Activated T-helper 9 cell treated with anti-CD3 and anti-CD28 coated beads, Interleukin-2, amount 50 U/mL, for 16 hours (primary cell): ENCODE measurements at places on chromosomes 5 and 9.

GRCh38 chr5:180718810-180719453, 20.9 kb downstream of the OR2Y1 start:
- no peak for DNase-seq

GRCh38 chr5:177494346-177495195, 2.8 kb downstream of the PDLIM7 start:
- no peak for DNase-seq

- no peak for DNase-seq
These were observed 943.1 kb upstream of the WWC1 start for GRCh38 chr5:167348251-167348926.

DNA sequence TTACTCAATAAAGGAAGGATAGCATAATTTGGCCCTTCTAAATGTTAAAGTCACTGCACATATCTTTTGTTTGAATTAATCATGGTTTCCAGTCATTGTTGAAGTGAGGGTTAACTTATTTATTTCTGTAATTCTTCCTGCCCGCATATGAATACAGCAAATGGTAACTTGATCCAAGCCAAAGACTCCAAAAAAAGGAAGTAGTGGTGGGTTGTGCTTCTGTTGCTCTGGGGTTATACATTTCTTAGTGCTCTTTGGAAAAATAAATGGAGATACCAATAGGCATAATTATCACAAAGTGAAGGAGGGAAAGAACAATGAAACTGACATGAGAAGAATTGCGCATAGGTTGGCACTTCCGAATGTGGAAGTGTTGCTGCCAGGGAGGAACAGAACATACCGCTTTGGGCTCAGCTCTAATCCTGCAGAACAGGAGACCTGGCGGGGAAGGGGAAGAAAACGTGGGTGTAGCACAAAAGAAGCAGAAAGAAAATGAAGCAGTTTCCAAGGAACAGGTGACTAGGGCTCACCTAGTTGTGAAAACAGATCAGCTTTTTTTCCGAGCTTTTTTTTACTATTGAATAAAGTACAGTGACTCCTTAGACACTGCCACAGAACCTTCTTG, 69.7 kb upstream of the TAF11L2 start:
- no peak for DNase-seq

DNA sequence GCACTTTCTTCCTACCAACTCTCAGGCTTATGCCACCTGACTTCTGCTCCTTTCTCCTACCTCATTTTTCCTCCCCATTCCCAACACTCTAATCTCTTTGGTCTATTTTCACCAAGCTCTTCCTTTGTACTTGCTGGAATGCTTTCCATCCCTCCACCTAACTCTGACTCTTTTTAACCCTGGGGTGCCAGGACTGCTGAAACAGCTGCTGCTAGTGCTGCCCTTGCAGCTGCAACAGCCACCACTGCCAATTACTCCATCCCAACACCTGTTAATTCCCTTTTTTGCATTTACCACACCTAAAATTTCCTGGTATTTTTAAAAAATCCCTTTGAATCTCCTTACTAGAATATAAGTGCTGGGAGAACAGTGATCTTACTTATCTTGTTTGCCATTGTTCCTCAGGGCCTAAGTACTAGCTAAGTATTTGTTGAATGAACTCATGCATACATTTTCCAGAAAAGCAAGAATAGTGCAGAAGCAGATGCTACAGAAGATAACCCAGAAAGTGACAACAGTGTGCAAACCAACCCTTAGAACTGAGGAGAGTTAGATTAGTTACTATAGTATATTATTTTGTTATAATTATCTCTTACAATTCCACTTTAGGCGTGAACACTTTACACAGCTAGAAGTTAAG, 11.5 kb downstream of the NADK2 start:
- DNase-seq = no peak

GRCh38 chr5:98530224-98530623, 243.2 kb upstream of the RGMB start:
- no peak for DNase-seq

GRCh38 chr5:123763201-123763600, 251.2 kb downstream of the CSNK1G3 start:
- no peak for DNase-seq

- DNase-seq = no peak
These were observed 2.9 kb downstream of the UNC13B start for GRCh38 chr9:35164711-35165110.

- no peak for DNase-seq
These were observed 146.1 kb downstream of the PBX3 start for GRCh38 chr9:125893277-125893676.

- DNase-seq = no peak
These were observed 69.4 kb downstream of the LMX1B start for GRCh38 chr9:126682928-126683697.

DNA sequence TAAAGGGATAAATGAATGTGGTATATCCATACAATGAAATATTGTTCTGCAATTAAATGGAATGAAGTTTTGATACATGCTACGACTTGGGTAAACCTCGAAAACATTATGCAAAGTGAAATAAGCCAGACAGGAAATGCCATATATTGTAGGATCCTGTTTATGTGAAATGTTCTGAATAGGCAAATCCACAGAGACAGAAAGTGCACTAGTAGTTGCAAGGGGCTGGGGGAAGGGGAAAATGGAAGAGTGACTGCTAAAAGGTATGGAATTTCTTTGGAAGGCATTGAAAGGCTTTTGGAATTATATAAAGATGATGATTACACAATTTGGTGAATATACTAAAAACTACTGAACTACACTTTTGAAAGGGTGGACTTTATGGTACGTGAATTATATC, 97.0 kb downstream of the FOXD1 start:
- no peak for DNase-seq

- DNase-seq = no peak
These were observed 9.6 kb upstream of the CCDC112 start for GRCh38 chr5:115306011-115306536.

DNA sequence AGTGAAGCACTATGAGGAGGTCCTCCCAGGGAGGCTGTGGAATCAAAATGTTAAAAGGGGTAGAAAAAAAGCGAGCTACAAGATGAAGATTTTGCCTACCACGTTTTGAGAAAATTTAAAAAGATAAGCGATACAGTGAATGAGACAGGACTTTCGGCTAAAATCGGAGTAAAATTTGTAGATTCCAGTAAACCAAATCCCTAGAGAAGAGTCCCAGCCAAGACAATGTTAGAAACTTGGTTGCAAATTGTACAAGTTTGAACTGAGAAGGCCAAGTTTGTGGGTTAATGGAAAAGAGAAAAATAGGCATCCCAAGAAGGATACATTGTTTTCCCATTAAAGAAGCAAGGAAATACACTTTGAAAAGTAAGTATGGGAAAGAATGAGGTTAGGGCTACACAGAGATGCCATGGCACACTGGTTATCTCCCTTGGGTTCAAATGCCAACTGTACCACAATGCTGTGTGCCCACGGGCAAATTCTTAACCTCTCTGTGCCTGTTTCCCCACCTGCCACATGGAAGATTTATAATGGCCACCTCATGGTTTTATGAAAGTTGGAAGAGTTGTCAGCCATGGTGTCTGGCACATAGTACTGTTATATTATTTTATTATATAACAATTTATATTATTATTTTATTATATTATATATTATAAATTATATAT, 16.2 kb upstream of the MGAT1 start:
- no peak for DNase-seq
